ENCODE measurements at places on chromosomes 2 and 18. TPM values are rescaled to one million over a fixed set of nuclear protein-coding genes. Genes with fewer than 3 reads are reported as not detected.

GRCh38 chr2:3214065-3214464 lies 163.6 kb downstream of the EIPR1 start:
- no peak for DNase-seq

- DNase-seq, result no peak
These were observed 43.2 kb upstream of the ORC2 start for GRCh38 chr2:201006704-201007103.

- no peak for DNase-seq
These were observed 113.4 kb upstream of the TANK start for GRCh38 chr2:161046876-161047275.

GRCh38 chr2:28767337-28767736 lies 15.7 kb downstream of the PPP1CB start:
- no peak for DNase-seq

GRCh38 chr2:222883420-222883819 lies 22.6 kb downstream of the ACSL3 start:
- DNase-seq, result no peak

- no peak for DNase-seq
These were observed 39.5 kb upstream of the LBH start for GRCh38 chr2:30191819-30192271.

- no peak for DNase-seq
These were observed 137.8 kb upstream of the GATA6 start for GRCh38 chr18:22031611-22032010.

GRCh38 chr2:6523476-6523875 lies 342.2 kb downstream of the CMPK2 start:
- DNase-seq, result no peak

- DNase-seq, result no peak
These were observed 9.0 kb upstream of the NBAS start for GRCh38 chr2:15570104-15570503.

GRCh38 chr2:36359067-36359466 lies 3.5 kb downstream of the CRIM1 start:
- DNase-seq, result peak; percentile 42

DNA sequence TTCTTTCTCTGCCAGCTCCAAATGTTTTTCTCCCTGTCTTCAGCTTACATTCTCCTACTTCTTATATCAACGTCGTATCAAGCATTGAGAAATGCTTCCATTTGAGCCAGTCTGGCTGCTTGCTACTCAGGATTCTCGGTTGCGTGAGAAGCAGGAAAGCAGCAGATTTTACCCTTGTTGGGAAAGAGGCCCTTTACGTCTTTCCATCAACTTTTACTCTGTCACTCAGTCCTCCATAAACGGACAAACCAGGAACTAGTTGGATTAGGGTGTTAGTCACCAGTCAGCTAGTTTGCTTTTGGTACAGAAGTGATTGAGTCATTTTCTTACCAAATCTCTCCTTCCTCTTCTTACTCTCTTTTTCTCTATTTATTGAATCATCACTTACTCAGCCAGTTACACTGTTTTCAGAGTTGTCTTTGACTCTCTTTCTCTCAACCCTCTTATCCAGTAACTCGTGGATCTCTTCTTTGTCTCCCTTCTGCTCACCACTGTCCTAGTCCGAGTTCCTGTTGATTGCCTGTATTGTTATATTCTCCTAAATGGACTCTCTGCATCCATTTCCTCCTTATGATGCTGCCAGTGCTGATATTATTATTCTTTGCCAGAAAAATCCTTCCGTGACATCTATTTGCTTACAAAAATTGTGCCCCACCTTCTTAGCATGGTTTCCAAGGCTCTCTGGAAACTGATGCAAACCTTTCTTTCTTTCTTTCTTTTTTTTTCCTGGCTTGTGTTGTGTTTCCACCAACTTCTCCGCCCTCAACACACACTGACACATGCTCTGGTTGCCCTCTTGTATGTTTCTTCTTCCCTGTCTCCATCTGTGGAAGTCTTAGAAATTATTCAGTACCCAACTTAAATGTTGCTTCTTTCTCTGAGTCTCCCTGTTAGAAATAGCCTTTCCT lies 61.5 kb downstream of the VRK2 start:
- peak; percentile 47 for DNase-seq

GRCh38 chr2:151161821-151162551 lies 99.7 kb downstream of the RBM43 start:
- DNase-seq, result no peak

GRCh38 chr2:170862286-170862902 lies 45.7 kb downstream of the GAD1 start:
- no peak for DNase-seq

GRCh38 chr2:69581774-69582581 lies 61.6 kb downstream of the AAK1 start:
- no peak for DNase-seq

DNA sequence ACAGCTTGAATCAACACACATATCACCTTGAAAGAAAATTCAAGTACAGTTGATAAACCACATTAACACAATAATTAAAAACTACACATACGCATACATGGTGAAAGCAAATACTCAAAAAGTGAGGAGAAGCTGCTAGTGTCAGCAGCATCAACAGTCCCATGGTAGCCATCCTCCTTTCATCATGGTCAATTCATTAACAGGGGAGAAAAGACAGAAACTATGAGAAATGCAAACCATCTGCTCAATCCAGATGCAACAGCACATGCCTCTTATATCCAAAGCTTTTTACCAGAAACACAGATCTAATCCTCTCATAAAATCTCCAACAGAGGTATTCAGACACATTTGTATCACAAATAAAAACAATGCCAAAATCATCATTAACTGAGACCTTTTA lies 81.9 kb upstream of the CHRNA1 start:
- DNase-seq, result no peak

- DNase-seq, result no peak
These were observed 72.1 kb upstream of the PARD3B start for GRCh38 chr2:204473224-204473623.

GRCh38 chr18:31657823-31658669 lies 26.3 kb downstream of the B4GALT6 start:
- DNase-seq, result no peak

- DNase-seq, result no peak
These were observed 95.6 kb upstream of the ITGB6 start for GRCh38 chr2:160295519-160296207.

GRCh38 chr2:172381275-172382027 lies 45.9 kb upstream of the ITGA6 start:
- DNase-seq, result no peak

DNA sequence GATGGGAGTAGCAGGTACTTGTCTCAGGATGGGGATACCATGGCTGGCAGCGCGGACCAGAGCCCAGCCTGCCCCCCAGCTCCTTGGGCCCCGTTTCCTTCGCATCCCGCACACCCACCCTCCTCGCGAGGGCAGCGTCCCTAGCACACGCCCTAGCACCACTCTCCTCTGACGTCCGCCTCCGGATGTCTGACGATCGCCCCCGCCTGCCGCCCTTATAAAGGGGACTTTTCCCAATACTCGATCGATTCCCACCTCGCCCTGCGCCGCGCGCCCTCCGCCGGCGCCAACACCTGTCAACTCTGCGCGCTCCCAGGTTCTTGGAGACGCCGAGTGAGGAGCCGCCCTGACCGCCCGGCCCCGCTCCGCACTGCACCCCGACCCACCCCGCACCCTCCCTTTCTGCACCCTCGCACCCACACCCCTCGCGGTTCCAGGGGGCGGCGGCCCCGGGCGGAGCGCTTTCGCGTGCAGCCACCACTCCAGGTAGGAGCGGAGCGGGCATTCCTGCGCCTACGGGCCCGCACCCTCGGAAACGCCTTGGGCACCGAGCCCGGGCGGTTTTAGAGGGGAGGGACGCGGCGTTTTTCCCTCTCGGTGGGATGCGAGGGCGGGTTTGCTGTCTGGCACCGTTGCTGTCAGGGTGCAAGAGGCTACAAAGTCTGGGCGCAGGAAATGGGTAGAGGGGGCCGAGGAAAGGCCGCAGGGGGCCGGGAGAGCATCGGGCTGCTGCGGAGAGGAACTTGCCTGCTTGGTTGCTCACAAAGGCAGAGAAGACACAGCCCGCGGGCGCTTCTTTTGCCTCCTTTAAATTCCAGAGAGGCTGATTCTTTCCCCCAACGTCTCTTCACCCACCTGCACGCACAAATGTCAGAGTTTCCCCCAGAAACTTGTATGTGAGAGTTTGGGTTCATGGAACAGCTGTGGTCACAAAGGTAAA lies at the start of gene SLC5A7:
SLC5A7 (plus strand) TSS at position 247 of the 940 bp plus-strand sequence. CDS start 1,632 bp downstream, outside the sequence.
- DNase-seq, result no peak

- DNase-seq, result no peak
These were observed 81.5 kb upstream of the FN1 start for GRCh38 chr2:215517391-215517790.

GRCh38 chr2:153519257-153519875 lies 40.8 kb upstream of the RPRM start:
- peak; percentile 61 for DNase-seq

DNA sequence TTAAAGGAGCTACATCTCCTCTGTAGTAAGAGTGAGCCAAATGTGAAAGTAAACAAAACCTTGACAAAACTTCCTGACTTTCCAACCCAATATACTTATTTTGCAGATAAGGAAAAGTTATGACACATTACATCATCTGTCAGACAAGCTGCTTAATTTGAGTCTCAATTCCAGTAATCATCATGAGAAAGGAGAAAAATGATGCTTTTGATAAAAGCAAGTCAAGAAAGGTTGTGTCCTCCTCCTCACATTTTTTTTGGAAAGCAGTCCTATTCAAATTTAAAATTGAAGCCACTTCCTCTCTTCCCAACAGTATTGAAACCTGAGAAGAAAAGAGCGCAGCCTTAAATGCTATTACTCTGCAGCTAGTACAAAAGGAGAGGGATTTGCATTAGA lies 519.6 kb downstream of the LRP1B start:
- peak; percentile 29 for DNase-seq

DNA sequence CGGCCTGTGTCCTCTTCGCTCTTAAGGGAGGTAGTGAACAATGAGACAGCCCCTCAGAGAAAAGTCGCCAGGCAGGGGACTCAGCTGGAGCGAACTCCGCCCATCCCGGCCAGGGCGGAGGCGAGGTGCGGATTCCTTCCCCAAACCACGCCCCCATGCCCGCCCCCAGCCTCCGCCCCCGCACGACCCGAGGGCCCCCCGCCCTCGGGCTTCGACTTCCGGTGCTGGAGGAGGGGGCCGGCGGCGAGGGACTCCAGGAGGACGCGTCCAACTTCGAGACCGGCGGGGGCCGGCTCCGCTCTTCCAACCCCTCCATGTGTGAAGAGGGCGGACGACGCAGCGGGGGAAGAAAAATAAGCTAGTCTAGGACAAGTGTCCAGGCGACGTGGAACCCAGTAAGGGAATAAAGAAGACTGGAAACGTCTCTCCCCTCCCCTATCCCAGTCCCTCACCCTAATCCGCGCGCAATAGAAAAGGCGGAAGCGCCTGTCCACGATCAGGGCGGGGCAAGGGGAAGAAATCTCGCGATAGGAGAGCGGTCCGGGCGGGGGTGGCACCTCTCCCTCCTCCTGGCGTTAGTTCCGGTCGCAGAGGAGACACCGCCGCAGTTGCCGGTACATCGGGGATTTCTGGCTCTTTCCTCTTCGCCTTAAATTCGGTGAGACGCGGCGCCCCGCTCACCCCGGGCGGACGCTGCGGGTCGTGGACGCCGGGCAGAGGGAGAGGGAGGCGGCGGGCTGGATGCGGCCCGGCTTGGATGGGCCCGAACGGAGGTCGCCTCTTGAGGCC lies at the start of gene BZW1:
BZW1 (plus strand) TSS at position 578 of the 789 bp plus-strand sequence. CDS start 1,308 bp downstream, outside the sequence.
- peak; percentile 97 for DNase-seq

GRCh38 chr2:57534358-57534757 lies 512.2 kb upstream of the VRK2 start:
- DNase-seq, result no peak

DNA sequence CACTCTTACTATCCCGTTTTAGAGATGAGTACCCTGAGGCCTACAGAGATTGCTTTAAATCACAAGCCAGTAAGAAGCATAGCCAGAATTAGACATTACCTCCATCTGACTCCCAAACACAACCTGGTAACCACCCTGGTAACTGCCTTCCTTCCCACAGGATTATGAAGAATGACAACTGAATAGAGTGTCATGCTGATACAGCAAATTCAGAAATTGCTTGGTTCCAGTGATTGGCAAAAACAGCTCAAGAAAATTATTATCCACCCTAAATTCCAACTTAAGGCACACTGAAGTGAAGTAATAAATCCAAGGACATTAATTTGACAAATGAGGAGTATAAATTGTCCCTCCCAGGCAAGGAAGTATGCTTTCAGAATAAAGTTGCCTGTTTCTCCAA lies 195.8 kb upstream of the RBMS1 start:
- DNase-seq, result no peak

- no peak for DNase-seq
These were observed 104.1 kb downstream of the DDX1 start for GRCh38 chr2:15695582-15696330.

DNA sequence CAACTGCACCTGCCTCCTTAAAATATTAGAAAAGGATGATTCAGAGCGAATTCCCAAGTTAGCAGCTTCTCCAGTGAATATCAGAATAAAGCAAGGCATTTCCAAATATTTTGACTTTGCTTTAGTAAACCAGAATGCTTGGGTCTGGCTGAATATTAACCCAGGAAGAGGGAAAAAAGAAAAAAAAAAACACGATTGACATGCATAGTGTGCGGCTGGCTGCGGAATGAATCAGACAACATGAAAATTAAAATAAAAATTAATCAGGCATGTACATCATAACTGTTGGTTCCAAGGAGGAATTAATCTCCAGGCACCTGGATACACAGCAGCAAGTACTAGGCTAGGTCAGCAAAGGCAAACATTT lies 105.8 kb upstream of the NCKAP5 start:
- DNase-seq, result no peak

- DNase-seq, result no peak
These were observed 823.8 kb upstream of the HS6ST1 start for GRCh38 chr2:129142465-129142864.

The VWC2L gene
- total RNA-seq, result not detected

The PRKAG3 gene
- total RNA-seq, result not detected

The SLC1A4 gene
- total RNA-seq, result 16.3 TPM

The MDH1 gene
- total RNA-seq, result 104 TPM

The UGT1A10 gene
- total RNA-seq, result not detected

The FN1 gene
- total RNA-seq, result 416 TPM

The RGPD4 gene
- not detected for total RNA-seq

The C2orf66 gene
- total RNA-seq, result under 0.01 TPM

The MGAT4A gene
- 6.2 TPM for total RNA-seq

The ANKRD44 gene
- 3.6 TPM for total RNA-seq

Data from dermis microvascular lymphatic vessel endothelial cell (primary cell).